NB4 (cell line): ENCODE measurements at places on chromosomes 5 and 9.

DNA sequence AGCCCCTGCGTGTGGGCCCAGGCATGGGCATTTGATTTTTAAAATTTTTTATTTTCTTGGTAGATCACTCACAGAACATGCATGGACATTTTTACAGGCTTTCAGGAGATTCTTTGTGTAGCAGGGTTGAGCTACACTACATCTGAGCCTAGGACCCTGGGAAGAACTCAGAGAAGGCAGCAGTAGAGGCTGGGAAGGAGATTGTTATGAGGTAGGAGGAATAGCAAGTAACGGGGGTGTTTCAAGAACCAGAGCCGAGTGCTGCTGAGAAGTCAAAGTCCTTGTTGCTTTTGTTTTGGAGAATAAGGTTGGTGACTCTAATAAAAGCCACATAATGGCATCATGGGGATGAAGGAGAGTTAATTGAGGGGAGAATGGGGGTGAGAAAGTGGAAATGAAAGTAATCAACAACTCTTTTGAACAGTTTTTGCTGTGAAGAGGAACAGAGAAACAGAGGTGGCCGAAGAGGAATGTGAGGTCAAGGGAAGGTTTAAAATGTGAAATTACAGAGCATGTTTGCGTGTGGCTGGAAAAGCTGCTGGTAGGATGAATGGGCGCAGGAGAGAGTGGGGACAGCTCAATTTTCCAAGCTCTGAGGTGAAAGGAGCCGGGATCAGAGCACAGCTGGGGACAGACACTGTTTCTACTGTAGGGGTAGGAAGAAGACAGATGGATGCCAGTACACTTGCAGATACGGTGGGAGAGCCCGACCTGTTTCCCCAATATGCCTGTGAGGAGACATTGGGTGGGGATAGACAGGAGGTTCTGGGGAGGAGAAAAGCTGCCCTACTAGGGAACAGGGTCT, 4.7 kb upstream of the PDLIM7 start:
- no peak for DNase-seq

- DNase-seq: no peak
These were observed 63.5 kb upstream of the HAND1 start for GRCh38 chr5:154541553-154541952.

DNA sequence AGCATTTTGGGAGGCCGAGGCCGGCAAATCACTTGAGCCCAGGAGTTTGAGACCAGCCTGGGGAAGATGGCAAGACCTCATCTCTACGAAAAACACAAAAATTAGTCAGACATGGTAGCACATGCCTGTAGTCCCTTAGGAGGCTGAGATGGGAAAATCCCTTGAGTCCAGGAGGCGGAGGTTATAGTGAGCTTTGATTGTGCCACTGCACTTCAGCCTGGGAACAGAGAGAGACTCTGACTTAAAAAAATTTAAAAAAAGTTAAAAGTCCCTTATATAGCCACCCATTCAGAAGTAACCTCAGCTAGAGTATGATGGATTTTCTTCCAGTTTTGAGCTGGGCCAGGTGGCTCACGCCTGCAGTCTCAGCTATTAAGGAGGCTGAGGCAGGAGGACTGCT, 72.4 kb downstream of the UGCG start:
- no peak for DNase-seq

GRCh38 chr5:133062276-133062675, 10.5 kb downstream of the HSPA4 start:
- DNase-seq: peak; percentile 22

- DNase-seq: peak; percentile 55
These were observed 288.9 kb downstream of the RAB3C start for GRCh38 chr5:58871648-58872242.
